ENCODE measurements at places on chromosomes 16 and 17. TPM values are rescaled to one million over a fixed set of nuclear protein-coding genes. Genes with fewer than 3 reads are reported as not detected.

Gene TNS4
- polyA plus RNA-seq: 0.07 TPM

- DNase-seq: no peak
Measured at GRCh38 chr17:36197387-36197703, 787 bp upstream of the CCL3L1 start.

DNA sequence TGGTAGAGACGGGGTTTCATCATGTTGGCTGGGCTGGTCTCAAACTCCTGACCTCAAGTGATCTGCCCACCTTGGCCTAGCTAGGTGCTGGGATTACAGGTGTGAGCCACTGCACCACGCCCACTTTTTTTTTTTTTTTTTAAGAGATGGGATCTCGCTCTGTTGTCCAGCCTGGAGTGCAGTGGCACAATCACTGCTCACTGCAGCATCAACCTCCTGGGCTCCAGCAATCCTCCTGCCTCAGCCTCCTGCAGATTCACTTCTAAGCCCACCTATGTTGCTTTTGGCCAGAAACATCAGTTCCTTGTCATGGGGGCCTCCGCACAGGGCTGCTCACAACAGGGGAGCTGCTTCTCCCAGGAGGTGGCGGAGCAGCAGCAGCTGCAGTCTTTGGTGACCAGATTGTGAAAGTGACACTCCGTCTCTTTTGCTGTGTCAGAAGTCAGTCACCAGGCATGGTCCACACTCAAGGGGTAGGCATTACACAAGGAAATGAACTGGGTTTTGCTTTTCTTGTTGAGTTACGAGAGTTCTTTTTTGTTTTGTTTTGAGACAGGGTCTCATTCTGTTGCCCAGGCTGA, 4.5 kb upstream of the NME4 start:
- no peak for DNase-seq

- peak; percentile 71 for DNase-seq
Measured at GRCh38 chr17:69607162-69607834, 192.8 kb downstream of the MAP2K6 start.

Gene TBC1D3K
- not detected for polyA plus RNA-seq

- no peak for DNase-seq
Measured at GRCh38 chr17:17959520-17960361, 12.5 kb downstream of the TOM1L2 start.

Gene ZNF205
- 3.6 TPM for polyA plus RNA-seq

Gene ALG1
- polyA plus RNA-seq: 35.4 TPM

GRCh38 chr17:3993493-3994220, 29.4 kb upstream of the ATP2A3 start:
- DNase-seq: no peak

GRCh38 chr16:65185241-65185778, 63.4 kb upstream of the CDH11 start:
- no peak for DNase-seq

DNA sequence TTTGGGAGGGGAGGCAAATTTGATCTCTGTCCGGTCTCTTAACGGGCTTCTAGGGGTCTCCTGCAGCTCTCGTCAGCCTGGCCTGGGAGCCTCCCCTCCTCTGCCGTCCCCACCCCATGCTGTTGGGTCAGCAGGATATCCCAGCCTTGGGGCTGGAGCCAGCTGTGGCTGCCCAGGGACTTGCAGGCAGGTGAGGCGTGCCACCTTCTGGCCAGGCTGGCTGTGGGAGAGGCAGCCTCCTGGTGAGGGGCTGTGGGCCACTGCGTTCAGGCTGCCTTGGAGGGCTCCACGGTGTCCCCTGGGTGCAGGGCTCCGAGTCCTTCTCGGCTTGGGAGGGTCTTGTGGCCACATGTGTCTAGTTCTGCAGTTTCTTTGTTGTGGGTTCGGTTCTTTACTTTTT, 34.6 kb downstream of the TBCD start:
- no peak for DNase-seq

DNA sequence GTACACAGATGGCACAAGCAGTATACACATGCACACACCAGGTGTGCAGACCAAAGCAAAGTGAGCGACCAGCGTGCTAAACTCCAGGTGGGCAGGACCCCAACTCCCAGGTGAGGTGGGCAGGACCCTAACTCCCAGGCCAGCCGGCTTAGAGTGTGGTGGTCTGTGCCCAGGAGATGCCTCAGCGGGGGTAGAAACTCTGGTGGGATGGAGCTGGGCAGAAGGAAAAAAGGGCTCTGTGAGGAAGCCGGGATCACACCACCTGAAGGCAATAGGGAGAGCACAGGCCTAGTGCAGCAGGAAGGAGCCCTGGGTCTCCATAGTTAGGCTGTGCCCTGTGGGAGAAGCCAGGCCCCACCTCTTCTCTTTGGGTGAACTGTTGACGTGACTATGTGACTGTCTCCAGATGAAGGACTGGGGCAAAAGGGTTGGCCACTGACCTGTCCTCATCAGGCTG, 1.6 kb upstream of the FOXJ1 start:
- no peak for DNase-seq

GRCh38 chr16:52407778-52408177, 139.2 kb downstream of the TOX3 start:
- no peak for DNase-seq

GRCh38 chr17:38403491-38403890, 24.8 kb upstream of the ARHGAP23 start:
- DNase-seq: no peak

- DNase-seq: no peak
Measured at GRCh38 chr17:1474402-1475189, 17.9 kb downstream of the MYO1C start.

DNA sequence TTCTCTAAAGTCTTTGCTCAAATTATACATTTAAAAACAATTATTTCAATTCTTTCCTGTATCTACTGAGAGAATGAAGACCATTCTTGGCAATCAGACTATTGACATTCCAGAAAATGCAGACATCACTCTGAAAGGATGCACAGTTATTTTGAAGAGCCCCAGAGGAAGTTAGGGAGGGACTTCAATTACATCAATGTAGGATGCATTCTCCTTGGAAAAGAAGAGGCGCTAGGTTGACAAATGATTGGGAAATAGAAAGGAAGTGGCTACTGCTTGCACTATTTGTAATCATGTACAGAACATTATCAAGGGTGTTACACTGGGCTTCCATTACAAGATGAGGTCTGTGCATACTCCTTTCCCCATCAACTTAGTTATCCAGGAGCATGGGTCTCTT, 74.3 kb downstream of the SSH2 start:
- no peak for DNase-seq

Gene SLFN12
- 36.1 TPM for polyA plus RNA-seq

Gene RGS11
- 0.33 TPM for polyA plus RNA-seq

- DNase-seq: no peak
Measured at GRCh38 chr16:2949705-2950352, 14.2 kb upstream of the KREMEN2 start.

- DNase-seq: no peak
Measured at GRCh38 chr16:70478912-70479341, 24.5 kb downstream of the FCSK start.

DNA sequence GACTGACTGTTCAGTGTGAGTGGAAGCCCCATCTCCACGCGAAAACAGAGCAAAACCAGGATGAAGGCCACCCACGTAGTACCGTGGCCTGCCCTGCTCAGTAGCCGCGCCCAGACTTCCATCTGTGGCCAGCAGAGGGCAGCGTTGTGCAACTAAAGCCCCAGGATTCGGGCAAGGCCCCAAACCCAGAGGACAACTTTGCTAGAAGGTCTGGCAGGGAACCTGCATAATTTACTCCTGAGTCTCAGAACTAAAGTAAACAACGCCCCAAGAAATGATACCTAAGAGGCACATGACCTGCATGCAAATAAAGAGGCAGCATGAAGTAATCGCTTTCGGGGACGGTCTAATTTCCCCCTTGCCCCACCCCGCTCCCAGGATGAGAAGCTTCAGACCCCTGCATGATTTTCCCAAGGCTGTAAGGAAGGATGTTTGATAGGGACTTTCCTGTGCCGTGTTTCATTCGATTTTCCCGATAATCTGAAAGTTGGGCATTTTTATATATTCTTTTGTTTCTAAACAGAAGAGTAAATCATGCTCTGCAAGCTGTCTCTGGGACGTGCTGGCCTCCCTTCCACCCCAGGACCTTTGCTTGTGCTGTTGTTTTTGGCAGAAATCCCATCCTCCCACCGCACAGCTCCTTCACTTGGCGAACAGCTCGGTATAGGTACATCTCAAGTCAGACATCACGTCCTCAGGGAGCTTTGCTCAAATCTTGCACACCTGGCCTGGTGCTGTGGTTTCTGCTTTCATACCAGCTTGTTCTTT, 18.6 kb downstream of the HSBP1 start:
- peak; percentile 71 for DNase-seq

DNA sequence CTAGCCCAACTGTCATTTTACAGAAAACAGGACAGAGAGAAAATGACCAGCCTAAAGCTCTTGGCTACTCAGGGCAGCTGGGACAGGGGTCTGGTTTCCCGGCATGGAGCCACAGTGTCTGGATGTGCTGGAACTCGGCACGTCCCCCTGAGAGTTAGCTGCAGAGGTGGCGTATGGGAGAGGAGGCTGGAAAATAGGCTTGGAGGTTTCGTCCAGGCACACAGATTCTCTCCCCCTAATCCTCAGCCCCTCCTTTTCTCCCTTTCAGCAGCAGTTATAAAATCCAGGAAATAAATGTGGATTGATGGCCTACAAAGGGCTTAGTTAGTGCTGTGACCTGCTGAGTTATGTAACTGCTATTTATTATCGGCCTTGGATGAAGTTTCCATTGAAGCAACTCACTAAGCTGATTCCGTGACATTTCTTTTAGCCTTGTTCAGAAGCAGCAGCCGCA, 89.5 kb upstream of the TOB1 start:
- DNase-seq: no peak

Gene PYDC1
- not detected for polyA plus RNA-seq

- DNase-seq: no peak
Measured at GRCh38 chr17:82907797-82908542, 68.1 kb upstream of the ZNF750 start.

GRCh38 chr17:37759014-37759637, 14.3 kb upstream of the HNF1B start:
- DNase-seq: no peak

DNA sequence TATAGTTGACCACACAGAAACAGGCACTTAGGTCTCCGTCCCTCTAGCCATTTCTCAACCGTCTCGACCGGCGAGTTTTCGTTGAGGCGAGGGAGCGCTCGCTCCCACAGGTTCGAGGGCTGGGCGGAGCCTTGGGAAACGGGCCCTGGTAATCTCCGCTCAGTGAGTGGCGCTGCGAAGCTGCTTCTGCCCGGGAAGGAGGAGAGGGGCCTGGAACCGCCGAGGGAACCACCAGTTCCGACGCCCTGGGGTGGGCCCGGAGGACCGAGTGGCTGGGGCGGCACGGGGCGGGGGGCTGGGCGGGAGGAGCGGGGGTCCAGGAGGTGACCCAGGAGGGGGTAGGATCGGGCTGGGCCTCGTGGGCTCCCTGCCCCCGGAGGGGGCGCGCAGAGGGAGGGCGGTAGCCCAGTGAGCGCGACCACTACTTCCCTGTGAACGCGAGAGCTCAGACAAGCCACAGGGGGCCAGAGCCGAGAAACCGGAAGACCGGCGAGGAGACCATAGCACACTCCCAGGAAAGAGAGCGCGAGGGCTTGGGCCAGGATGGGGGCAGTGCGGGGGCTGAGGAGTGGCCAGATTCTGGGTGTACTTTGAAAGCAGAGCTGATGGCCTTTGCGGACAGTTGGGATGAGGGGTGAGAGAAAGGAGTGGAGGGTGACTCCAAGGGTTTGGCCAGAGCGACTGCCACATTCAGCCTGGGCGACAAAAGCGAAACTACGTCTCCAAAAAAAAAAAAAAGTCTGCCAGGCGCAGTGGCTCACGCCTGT, 29.9 kb upstream of the ARL4D start:
- no peak for DNase-seq

Gene TBC1D26
- polyA plus RNA-seq: not detected
